ENCODE measurements at places on chromosomes 5 and 9.

DNA sequence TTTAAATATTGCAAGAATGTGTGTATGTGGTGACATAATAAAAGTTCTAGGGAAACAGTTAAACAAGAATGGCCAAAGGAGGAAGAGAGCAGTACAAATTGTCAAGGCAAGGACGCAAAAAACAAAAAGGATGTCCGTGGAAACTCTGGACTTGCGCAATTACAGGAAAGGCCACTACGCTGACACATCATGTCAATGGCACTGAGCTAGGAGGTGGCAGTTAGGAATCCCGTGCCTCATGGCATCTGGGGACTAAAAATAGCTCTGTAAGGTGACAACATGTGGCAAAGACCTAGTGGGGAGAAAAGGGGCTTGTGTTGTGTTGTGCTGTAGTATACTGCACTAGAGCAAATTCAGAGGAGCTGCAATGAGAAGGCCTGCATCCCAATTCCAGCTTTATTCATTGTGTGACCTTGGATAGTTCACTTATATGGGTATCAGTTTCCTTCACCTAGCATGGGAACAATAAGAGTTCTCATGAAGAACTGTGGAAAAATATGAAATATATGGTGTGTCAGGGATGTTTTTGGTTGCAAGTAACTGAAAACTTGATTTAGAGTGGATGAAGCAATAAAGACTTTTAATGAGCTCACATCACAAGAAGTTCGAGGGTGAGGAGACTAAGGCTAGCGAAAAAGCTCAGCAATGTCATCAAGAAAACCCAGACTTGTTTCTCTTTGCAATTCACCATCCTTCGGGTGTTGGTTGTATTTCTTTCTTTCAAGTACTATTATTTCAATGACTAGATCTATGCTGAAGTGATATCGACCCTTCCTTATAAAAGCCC lies 124.1 kb upstream of the STC2 start:
- DNase-seq = no peak

GRCh38 chr9:128247226-128247803 lies 28.5 kb downstream of the GOLGA2 start:
- no peak for DNase-seq

DNA sequence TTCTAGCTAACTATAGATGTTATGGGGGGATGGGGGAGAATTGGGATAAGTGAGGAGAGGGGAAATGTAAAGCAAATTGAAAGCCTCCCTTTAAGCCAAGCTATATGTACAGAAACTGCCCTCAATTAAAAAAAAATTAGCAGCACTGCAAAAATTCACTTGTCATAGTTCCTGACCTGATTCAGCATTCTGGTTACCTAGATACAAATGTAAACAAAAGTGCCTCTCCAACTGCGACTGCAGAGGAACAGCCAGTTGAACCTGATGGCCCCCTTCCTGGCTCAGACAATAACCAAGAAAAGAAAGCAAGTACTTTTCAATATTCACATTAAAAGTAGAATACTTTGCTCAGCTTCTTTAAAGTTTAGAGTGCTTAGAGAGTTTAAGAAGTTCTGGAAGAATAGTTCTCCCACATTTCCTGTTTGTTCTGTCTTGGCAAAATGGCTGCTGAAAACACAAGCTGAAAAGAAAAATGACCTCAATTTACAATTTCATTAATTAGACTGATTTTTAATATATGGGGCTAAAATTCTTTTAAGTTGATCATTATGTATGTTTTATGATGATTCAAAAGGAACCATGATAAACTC lies 1.5 kb downstream of the FAM81B start:
- DNase-seq = no peak

- DNase-seq = no peak
Measured at GRCh38 chr5:65893749-65894430, 32.5 kb upstream of the ERBIN start.

- no peak for DNase-seq
Measured at GRCh38 chr5:56257010-56257409, 23.9 kb upstream of the ANKRD55 start.

GRCh38 chr5:13932561-13932960 lies 11.9 kb downstream of the DNAH5 start:
- no peak for DNase-seq

- DNase-seq = no peak
Measured at GRCh38 chr5:39092581-39093351, 18.6 kb upstream of the RICTOR start.

DNA sequence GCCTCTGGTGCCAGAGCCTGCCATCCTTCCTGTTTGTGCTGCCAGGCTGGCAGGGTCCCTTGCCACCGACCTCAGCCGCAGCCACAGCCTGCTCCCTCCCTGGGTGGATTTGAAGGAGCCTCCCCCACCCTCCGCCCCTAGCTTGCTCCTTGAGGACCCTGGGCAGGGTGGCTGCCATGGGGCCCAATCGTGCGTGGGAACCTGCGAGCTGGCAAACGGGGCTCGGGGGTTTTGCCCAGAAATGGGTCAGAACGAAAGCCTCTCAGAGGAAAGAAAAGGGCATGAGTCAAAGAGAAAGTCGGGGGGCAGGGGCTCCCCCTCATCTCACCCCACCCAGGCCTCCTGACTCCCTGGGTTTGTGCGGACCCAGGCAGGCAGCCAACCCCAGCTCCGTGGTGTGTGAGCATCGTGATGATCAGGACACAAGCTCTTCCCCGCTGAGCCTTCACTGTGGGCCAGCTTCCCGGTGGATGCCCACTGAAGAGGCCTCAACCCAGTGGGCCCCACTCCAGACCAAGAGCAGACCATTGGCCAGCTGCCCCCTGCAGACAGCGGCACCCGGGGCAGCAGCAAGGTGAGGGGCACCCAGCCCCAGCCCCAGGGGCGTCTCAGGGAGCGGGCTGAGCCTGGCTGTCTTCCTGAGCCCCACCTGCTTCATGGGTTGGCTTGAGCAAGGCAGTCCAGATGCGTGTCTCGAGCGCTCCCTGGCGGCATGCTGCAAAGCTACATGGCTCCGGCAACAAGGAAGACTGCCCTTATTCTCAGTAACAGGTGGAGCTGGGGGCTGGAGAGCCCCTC lies 3.0 kb upstream of the FUT7 start:
- DNase-seq = peak; percentile 80

DNA sequence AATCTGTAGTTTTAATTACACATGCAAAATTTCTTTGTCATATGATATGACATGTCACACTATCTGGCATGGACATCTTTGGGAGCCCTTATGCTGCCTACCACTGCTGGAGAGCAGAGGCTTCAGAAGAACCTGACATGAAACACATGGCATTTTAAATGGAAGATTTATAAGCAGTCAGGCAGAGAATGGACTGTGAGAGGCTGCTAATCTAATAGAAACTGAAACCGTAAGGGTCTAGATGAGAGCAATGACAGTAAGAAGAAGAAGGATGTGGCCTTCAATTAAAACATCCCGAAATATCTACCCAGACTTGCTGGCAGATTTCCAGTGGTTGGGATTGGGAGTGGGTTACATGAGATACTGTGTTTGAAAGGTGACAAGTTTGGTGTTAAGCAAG lies 149.8 kb downstream of the MACIR start:
- DNase-seq = no peak

DNA sequence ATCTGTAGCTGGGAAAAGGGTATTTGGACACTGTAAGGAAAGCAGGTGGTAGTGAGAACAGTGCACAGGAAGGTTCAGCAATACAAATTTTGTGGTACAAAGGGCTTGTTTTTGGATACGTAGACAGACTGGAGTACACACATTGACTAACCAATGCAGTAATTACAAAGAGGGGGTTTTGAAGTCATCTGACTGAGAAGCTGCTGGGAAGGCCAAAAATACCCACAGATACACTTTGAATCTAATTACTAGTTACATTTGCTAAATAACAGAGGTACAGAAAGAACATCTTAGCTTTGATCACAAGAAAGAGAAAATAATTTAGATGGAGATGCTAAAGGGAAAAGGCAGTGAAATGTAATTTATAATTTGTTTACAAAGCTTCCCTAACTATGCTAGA lies 45.9 kb downstream of the PKD2L2 start:
- DNase-seq = no peak

DNA sequence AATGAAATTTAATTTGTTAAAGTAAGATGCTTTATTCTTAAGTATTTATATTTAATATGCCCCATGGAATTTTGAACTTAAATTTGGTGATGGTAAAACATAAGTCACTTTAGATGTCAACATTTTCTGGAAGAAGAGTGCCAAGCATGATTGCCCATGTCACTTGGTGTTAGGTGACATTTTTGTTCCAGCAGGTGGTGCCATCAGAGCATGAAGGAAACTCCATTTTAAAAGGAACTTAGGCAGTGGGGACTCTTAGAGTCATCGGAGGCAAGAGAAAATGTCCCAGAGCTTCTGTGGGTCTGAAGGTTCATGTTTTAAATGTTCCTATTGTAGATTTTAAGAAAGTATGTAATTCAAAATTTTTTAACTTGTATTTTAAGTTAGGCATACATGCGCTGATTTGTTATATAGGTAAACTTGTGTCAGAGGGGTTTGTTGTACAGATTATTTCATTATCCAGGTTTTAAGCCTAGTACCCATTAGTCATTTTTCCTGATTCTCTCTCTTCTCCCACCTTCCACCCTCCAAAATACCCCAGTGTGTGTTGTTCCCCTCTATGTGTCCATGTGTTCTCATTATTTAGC lies 789.3 kb downstream of the SEMA5A start:
- DNase-seq = no peak

GRCh38 chr9:87713988-87714330 lies 12.0 kb upstream of the CTSL start:
- no peak for DNase-seq

- no peak for DNase-seq
Measured at GRCh38 chr5:14810282-14810681, 61.3 kb downstream of the ANKH start.

GRCh38 chr5:73482383-73483136 lies 15.7 kb upstream of the BTF3 start:
- DNase-seq = no peak

GRCh38 chr5:106699796-106700195 lies 970.9 kb downstream of the EFNA5 start:
- DNase-seq = no peak

DNA sequence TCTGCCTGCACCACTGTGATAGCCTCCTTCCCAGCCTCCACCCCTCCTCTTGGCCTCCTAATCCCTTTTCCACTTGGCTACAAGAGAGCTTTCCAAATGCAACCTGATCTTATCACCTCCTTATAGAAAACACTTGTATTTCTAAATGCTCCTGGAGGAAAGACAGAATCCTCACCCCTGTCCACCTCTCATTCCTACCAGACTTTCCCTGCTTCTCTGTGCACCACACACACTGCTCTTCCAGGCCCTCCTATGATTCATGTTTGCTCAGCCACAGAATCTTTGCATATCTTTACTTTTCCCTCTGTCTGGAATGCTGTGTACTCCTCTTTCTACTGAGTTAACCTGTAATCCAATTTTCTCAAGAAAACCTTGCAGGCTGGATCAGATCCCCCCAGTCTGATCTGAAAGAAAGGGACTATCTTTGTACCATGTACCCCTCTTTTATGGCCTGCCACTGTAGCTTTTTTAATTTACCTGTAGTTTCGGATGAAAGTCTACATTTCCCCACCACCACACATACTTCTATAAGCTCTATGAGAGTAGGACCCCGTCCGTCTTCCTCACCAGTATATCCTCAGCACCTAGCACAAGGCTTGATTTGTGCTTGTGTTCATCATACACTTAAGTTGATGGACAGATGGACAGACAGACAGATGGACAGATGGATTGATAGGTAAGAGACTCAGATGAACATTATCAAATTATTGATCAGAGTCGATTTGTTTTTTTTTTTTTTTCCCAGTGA lies 95.3 kb downstream of the GALNT10 start:
- no peak for DNase-seq

DNA sequence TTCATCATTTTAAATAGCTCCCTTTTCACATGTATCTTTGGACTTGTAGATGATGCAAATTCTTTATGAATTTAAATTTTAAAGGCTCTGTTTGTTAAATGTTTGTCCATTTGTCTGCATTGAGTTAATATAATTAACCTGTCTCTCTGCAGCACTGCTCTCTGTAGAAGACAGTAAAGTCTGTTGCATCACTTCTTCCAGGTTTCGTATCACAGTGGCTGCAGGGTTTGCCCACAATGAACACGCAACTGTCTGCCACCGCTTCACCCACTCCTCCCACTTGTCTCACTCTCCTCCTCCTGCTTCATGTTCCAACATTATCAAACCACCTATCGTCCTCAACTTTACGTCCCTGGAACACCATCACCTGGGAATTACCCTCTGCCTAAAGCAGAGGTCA lies 231.3 kb upstream of the SLC30A5 start:
- DNase-seq = no peak

DNA sequence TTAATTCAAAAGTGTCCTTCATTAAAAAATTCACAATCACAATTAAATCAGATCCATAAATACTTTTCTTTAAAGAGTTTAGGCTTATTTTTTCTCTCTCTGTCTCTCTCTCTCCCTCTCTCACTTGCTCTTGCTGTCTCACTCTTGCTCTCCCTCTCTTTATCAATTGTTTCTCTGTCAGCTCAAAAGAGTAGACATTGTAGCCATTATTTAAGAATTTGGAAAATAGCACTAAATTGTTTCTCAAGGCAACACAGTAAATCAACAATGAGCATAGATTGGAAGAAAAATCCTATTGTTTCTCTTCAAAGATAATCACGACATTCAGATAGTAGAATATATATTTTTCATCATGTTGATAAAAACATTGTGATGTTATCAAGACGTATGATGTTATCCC lies 1114.0 kb downstream of the PTPRD start:
- no peak for DNase-seq

GRCh38 chr9:95516734-95517558 lies at the start of gene PTCH1:
PTCH1 (minus strand) TSS chr9:95516971.
- no peak for DNase-seq

DNA sequence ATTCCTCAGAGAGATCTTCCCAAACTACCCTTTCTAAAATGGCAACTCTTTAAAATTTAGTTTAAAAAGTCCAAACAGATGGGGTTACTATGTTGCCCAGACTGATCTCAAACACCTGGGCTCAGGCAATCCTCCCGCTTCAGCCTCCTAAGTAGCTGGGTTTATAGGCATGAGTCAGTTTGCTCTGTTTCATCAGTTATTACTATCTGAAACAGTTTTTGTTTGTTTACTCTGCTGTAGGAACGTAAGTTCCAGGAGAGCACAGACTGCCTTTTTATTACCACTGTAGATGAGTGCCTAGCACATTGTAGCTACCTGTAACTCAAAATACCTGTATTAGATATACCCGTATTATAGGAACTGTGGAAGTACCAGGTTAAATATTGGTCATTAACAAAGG lies 89.4 kb downstream of the UHRF2 start:
- DNase-seq = no peak

DNA sequence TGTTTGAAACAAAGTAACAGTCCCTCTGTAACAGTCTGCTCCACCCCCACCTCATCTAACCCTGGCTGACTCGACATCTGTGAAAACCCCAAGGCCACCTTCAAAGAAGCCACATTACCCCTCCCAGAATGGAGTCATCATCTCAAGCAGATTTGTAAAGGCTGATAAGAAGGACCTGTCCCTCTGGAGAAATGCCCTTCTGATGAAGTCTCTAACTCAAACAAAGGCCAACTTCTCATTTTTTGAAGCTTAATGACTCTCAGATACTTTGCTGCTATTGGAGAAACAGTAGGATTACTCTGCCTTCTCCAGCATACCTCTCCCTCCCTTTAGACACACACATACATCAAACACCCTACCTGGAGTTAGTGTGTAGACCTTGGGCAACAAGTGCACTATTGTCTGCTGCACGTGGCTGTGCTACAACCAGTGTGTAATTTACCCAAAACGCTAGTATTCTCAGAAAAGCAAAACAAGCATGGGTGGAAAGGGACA lies 5.3 kb upstream of the SUSD1 start:
- no peak for DNase-seq

Data from activated CD4-positive, alpha-beta T cell treated with anti-CD3 and anti-CD28 coated beads for 1 hour (primary cell).